Activated T-cell treated with anti-CD3 and anti-CD28 coated beads, Interleukin-2, amount 50 U/mL, for 72 hours (primary cell): ENCODE measurements at places on chromosomes 16 and 17. TPM values are rescaled to one million over a fixed set of nuclear protein-coding genes. Genes with fewer than 3 reads are reported as not detected.

Gene C16orf74
- not detected for total RNA-seq

Gene C17orf78
- not detected for total RNA-seq

Gene ZNF48
- 10.5 TPM for total RNA-seq

Gene HASPIN
- total RNA-seq: 25.7 TPM

Gene ITGAX
- 146 TPM for total RNA-seq

Gene WDR59
- 100 TPM for total RNA-seq

Gene EPN3
- not detected for total RNA-seq

Gene KRT31
- total RNA-seq: not detected

Gene TMEM100
- not detected for total RNA-seq

Gene HS3ST3B1
- total RNA-seq: 17.1 TPM

Gene PPM1E
- 0.07 TPM for total RNA-seq

Gene CA5A
- total RNA-seq: 0.22 TPM

Gene FZD2
- total RNA-seq: 0.82 TPM

Gene MED31
- total RNA-seq: 7.3 TPM

Gene KCNJ16
- not detected for total RNA-seq

Gene KCNJ12
- total RNA-seq: not detected

Gene C17orf107
- total RNA-seq: 3.4 TPM

Gene ENO3
- total RNA-seq: 102 TPM

Gene SLC26A11
- total RNA-seq: 28.8 TPM

Gene HSPB9
- 0.28 TPM for total RNA-seq

Gene SULT1A2
- total RNA-seq: 0.25 TPM
